HT1080 (cell line): ENCODE measurements at places on chromosomes 3 and 15. TPM values are rescaled to one million over a fixed set of nuclear protein-coding genes. Genes with fewer than 3 reads are reported as not detected.

GRCh38 chr3:56908004-56908403 is 106.3 kb upstream of the ARHGEF3 start:
- no peak for DNase-seq

- DNase-seq, result no peak
Observed at GRCh38 chr15:78951841-78952238, 7.0 kb upstream of the CTSH start.

GRCh38 chr15:63405159-63405558 is 23.5 kb upstream of the CA12 start:
- DNase-seq, result no peak

DNA sequence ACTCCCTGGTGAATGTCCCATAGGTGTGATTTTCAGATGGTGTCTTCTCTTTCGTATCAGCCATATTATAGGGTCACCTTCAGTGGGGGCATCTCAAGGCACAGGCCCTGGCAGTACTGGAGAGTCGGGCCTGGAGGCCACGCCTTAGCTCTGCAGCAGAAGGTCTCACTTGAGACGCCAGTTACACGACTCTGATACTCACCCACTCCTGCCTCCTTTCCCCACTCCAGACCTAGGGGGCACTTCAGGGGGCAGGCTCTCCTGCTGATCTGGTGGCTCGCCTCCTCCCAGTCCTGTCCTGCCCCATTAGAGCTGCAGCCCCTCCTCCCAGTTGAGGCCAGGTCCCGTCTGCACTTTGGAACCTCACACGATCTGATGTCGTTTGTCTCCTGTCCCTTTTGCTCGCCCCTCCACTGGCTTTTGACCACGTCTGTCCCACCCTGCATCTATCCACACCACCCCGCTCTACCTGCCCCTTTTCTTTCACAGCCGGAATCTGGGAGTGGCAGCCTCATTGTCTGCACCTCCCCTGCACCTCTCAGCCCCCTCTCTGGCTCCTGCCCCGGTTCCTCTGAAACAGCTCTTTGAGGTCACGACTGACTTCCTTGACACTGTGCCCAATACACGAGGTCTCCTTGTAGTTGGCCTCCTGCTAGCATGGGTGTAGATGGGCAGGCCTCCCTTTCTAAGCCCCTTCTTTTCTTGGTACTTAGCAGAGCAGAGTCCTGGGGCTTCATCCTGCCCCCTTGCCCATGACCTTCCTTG is 181.9 kb downstream of the NSMCE3 start:
- no peak for DNase-seq

DNA sequence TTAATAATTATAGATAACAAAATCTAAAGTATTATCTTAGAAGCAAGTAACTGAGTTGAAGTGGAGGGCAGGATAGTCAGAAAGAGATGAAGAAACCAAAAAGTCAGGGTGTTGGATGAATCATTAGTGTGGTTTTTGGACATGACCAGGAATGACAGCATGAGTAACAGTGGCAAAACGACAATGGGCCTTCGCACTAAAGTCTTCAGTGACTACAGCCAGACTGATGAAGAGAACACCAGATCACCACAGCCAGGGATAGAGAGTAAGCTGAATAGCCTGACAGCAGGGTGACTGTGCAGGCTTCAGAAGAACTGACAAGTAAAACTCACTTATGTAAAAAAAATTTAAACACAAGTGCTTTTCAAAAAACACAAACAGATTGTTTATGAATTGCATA is 96.0 kb upstream of the MELTF start:
- peak; percentile 79 for DNase-seq

The CILP gene
- 1.1 and 1.2 TPM in 2 replicates for total RNA-seq

The ATP13A5 gene
- 0.03 TPM in 1 of 2 replicates, not detected in the other for total RNA-seq

The TMEM42 gene
- 4.4 and 5.4 TPM in 2 replicates for total RNA-seq

The FAM174B gene
- total RNA-seq, result 0.37 and 0.63 TPM in 2 replicates

The PPM1L gene
- 2.7 and 4.3 TPM in 2 replicates for total RNA-seq

The CEP152 gene
- total RNA-seq, result 6.3 and 14.5 TPM in 2 replicates
